ENCODE measurements at places on chromosomes 1 and 21.

- DNase-seq: no peak
Measured at GRCh38 chr1:44860331-44860730, 17.3 kb upstream of the PTCH2 start.

GRCh38 chr1:229699613-229700267 lies 73.7 kb downstream of the URB2 start:
- peak; percentile 6 for DNase-seq

DNA sequence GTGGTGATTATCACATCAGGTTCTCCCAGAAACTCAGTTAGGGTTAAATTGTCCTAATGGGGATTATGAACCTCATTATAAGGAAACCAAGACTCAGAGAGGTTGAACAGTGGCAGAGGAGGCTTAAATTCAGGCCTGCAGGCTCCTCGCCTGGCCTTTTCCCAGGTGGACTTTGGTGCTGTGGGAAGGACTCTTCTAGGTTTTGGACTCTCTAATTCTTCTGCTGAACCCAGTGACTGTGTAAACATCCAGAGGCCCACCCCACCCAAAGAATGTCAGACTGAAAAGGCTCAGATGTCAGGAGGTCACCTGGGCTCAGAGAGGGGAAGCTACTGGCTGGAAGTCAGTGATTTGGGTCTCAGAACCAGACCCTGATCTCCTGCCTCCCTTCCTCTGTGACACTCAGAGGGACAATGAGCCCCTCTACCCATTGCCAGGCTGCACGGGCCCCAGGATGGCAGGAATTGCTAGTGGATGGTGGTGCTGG lies 2.5 kb downstream of the ZNF362 start:
- DNase-seq: no peak

GRCh38 chr1:95057351-95057750 lies 15.4 kb downstream of the ALG14 start:
- no peak for DNase-seq

GRCh38 chr1:233607252-233608119 lies 6.4 kb upstream of the KCNK1 start:
- DNase-seq: no peak

- DNase-seq: no peak
Measured at GRCh38 chr1:177952249-177952648, 17.6 kb downstream of the SEC16B start.

GRCh38 chr1:115190540-115191170 lies 101.4 kb upstream of the TSPAN2 start:
- no peak for DNase-seq

GRCh38 chr1:64396817-64397216 lies 73.1 kb upstream of the CACHD1 start:
- DNase-seq: no peak

DNA sequence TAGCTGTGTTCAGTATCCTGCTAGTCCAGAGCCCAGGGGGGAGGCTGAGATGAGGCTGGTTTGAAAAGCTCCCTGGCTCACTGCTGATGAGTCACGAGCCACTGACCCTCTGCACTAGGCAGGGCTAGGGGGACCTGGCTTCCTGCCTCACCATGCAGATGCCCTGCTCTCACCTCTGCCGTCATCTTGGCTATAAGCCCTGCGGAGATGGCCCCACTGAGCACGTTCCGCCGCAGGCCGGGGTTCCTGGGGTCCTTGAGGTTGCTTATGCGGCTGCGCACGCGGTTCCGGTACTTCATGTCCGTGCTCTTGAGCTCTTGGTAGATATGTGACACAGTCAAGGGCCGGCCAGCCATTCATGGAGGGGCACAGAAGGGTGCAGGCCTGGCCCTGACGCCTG lies 24.1 kb upstream of the ZNF436 start:
- DNase-seq: no peak

DNA sequence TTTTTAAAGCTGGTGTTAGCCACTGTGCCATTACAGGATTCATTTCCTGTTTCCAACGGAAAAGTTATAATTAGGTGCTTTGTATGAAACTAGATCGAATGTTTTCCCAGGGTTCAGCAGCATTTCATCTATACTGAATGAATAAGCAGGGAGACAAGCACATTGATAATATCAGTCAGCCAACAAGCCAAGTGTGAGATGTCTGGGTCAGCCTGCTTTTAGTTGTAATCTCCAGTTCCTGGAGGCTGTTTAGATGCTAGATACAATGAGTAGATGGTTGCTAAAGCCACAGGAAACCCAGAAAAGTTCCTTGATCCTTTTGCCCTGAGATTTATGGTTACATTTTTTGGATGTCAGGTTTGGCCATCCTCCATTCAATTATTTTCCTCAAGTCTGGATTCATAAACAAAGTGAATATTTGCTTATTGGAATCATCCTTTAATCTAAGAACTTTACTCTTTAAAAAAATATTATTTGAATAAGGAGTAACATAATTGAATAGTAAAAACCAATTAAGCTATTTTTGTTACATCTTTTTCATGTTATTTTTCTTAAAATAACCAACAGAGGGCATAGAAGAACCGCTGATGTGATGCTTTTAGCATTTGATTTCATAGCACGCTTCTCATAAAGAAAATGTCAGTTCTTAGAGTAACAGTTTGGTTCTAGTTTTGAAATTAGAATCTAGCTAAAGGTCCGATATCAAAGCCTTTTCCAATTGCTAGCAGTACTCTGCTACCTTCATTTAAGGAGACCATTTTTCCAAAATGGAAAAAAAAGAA lies 76.6 kb downstream of the HSPA13 start:
- no peak for DNase-seq
